ENCODE measurements at places on chromosomes 11 and 22. TPM values are rescaled to one million over a fixed set of nuclear protein-coding genes. Genes with fewer than 3 reads are reported as not detected.

Gene OR51B4
- not detected for total RNA-seq

Gene KDM4D
- total RNA-seq, result 0.32 TPM

Gene RASD2
- 0.28 TPM for total RNA-seq

Gene OTUB1
- total RNA-seq, result 32.0 TPM

Gene WNT7B
- total RNA-seq, result 0.83 TPM

Gene SEZ6L
- 0.83 TPM for total RNA-seq

Gene WBP2NL
- total RNA-seq, result 2.8 TPM

Gene PRR33
- not detected for total RNA-seq

Gene CREB3L1
- 98.9 TPM for total RNA-seq

Gene JAML
- total RNA-seq, result 2.6 TPM

Gene DNAJB7
- total RNA-seq, result not detected

Gene VWCE
- 0.37 TPM for total RNA-seq

Gene IGSF22
- 1.2 TPM for total RNA-seq

Gene UBQLNL
- total RNA-seq, result 0.09 TPM

DNA sequence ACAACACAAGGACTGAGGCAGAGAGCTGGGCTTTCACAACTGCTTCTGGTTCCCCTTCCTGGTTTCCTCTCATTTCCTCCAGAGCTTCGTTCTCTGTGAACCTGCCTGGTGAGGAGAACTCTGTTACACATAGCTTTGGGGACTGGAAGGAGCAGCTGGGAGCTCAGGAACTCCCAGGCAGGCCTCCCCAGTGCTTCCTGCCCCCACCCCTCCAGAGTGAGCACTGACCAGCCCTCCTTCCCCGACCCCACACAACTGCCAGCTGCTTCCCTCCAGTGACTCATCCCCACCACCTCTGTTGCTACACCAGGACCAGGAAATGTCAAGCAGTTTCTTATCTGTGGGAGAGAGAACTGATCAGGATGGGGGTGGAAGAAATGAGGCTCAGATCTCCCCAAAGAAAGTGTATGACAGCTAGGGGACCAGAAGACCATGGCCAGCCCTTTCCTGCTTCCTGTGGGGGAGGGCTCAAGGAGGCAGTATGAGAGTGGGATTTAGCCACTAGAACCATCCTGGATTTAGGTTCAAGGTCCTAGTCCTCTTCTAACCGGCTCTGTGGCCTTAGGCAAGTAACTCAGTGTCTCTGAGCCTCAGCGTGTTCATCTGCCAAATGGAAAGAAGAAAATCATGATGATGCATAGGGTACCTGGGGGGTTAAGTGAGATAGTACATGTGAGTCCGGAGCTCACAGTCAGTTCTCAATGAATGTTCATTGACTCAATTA is 4.5 kb upstream of the TP53I11 start:
- no peak overlapping the region for H3K4me3 ChIP-seq
- H3K27ac ChIP-seq, result peak overlapping the region; percentile 50
- peaks cover 8% of the 10 kb centered on the region for H3K4me1 ChIP-seq
- no peaks in the 10 kb centered on the region for H3K27me3 ChIP-seq
- H3K36me3 ChIP-seq, result no peaks in the 10 kb centered on the region

- H3K4me1 ChIP-seq, result no peaks in the 10 kb centered on the region
- H3K27ac ChIP-seq, result no peak overlapping the region
- H3K4me3 ChIP-seq, result no peak overlapping the region
- H3K27me3 ChIP-seq, result no peaks in the 10 kb centered on the region
- DNase-seq, result peak; percentile 21
- H3K36me3 ChIP-seq, result no peaks in the 10 kb centered on the region
Measured at GRCh38 chr22:25202290-25202921, 2.7 kb downstream of the CRYBB3 start.

DNA sequence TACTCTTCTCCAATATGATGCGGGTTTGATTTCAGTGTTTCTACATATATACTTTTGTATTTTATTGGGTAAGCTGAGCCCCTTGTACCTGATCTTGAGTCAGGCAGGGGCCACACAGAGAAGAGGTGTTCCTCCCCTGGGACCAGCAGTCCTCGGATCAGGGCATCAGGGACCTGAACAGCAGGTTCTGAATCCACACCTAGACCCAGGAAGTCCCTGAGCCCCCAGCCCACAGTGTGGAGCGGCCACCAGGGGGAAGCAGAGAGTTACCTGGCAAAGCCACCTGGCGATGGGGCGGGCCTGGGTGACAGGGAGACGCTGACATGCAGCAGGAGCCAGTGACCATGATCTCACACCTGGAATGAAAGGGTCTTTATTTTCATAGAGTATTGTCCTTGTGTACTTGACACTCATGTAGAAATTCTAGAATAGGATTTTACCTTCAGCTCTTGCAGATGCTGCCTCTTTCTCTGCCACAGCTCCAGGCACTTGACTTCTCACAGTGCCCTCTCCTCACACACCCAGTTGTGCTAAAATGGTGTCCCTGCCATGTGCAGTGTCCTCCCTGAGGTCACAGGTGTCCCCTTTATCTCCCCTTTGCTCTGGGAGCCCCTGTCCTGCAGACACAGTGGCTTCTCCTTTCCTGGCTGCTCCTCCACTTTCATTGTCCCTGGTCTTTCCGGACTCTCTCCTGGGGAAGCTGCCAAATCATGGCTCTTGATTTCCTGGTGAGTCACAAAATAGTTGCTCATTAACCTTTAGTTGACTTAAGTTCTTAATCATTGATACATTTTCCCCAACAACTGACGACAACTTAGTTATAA is 48.5 kb downstream of the GGTLC2 start:
- peaks cover 30% of the 10 kb centered on the region for H3K4me1 ChIP-seq
- DNase-seq, result peak; percentile 77
- H3K27me3 ChIP-seq, result no peaks in the 10 kb centered on the region

DNA sequence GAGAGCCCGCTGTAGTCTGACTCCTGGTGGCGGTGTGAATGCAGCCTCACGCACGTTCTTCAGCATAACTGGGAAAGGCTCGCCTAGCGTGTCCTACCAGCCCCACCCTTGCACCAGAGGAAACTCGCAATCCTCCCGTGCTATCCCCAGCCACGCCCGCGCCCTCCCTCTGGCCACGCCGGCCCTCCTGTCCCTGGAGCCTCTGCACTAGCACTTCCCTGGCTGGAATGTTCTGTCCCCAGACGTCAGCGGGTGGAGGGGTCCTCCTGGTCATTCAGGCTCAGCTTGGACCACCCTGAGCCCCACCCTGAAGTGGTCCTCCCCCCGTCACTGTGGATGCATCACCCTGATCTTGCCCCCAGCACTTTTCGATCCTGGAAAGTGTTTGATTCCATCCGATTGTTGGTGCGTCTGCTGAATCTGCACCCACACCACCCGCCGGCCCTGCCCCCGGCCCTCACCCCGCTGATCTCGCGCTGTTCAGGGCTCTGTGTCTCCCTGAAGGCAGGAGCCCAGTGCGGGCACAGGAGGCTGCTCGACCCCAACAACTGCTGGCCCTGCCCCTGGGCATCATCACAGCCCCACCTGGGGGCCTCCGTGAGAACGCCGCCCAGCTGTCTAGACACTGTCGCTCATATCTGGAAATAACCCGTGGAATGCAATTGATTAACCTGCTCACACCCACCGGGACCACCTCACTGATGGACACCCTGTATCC is 437.0 kb downstream of the TBC1D22A start:
- peaks cover 8% of the 10 kb centered on the region for H3K4me1 ChIP-seq
- H3K4me3 ChIP-seq, result no peak overlapping the region

- no peak for DNase-seq
- H3K27me3 ChIP-seq, result no peaks in the 10 kb centered on the region
- H3K4me3 ChIP-seq, result no peak overlapping the region
- no peak overlapping the region for H3K27ac ChIP-seq
- peaks cover 7% of the 10 kb centered on the region for H3K4me1 ChIP-seq
Measured at GRCh38 chr11:34948696-34949095, 32.3 kb downstream of the PDHX start.

DNA sequence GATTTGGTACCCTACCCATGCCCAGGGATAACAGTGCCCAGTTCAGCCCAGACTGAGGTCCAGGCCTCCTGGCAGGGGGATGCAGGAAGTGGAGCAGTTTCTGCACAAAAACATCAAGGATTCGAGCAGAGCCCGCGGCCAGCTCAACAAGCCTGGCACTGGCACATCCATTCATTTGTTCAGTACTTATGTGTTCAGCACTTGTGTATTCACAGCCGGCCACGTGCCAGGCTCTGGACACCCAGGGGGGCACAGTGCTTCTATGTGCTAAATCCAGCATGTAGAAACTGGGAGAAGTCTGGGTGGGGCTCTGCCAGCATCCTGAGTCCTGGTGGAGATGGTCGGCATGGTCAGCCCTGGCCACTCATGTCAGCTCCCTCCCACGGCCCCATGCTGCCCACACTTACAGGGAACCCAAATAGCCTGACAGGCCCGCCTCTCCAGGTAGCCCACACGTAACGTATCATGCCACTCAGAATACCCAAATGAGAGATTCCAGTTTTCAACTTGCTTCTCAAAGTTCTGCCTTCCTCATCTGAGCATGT is 28.5 kb downstream of the LINC01488 start:
- no peak overlapping the region for H3K27ac ChIP-seq
- H3K4me1 ChIP-seq, result no peaks in the 10 kb centered on the region
- no peaks in the 10 kb centered on the region for H3K27me3 ChIP-seq
- H3K4me3 ChIP-seq, result no peak overlapping the region
- DNase-seq, result peak; percentile 20
- no peaks in the 10 kb centered on the region for H3K36me3 ChIP-seq

- no peak overlapping the region for H3K4me3 ChIP-seq
- no peaks in the 10 kb centered on the region for H3K27me3 ChIP-seq
- H3K27ac ChIP-seq, result no peak overlapping the region
Measured at GRCh38 chr22:49286181-49286760, 541.4 kb downstream of the BRD1 start.

DNA sequence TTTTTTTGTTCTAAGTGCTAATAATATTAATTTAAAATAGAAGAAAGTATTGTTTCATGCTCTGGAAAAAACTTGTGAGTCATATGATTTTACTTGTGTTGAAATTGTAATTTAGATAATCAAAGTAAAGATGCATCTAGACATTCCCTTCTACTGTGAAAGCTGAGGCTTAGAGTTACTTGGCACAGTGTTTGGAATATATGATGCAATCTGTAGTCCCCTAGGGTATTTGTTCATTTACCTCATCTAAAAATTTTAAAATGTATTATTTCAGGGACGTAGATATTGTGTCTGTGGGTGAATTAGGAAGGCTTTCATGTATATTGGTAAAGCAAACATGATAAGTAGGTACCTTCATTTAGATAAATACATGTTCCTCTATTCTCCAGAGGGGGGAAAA is 793.5 kb upstream of the CNTN5 start:
- no peak overlapping the region for H3K27ac ChIP-seq
- H3K4me3 ChIP-seq, result no peak overlapping the region
- H3K4me1 ChIP-seq, result no peaks in the 10 kb centered on the region
- H3K36me3 ChIP-seq, result no peaks in the 10 kb centered on the region
- DNase-seq, result no peak

GRCh38 chr11:68775951-68776388 is 24.6 kb upstream of the TESMIN start:
- H3K4me3 ChIP-seq, result no peak overlapping the region
- H3K27ac ChIP-seq, result no peak overlapping the region
- H3K27me3 ChIP-seq, result no peaks in the 10 kb centered on the region
- no peak for DNase-seq

- H3K4me3 ChIP-seq, result no peak overlapping the region
- H3K27ac ChIP-seq, result no peak overlapping the region
- DNase-seq, result no peak
- no peaks in the 10 kb centered on the region for H3K36me3 ChIP-seq
Measured at GRCh38 chr22:25361899-25362214, 142.4 kb downstream of the CRYBB2 start.

- H3K27ac ChIP-seq, result no peak overlapping the region
- no peaks in the 10 kb centered on the region for H3K36me3 ChIP-seq
- no peak for DNase-seq
- no peaks in the 10 kb centered on the region for H3K4me1 ChIP-seq
- no peak overlapping the region for H3K4me3 ChIP-seq
Measured at GRCh38 chr22:47620391-47620790, 857.9 kb downstream of the TBC1D22A start.

DNA sequence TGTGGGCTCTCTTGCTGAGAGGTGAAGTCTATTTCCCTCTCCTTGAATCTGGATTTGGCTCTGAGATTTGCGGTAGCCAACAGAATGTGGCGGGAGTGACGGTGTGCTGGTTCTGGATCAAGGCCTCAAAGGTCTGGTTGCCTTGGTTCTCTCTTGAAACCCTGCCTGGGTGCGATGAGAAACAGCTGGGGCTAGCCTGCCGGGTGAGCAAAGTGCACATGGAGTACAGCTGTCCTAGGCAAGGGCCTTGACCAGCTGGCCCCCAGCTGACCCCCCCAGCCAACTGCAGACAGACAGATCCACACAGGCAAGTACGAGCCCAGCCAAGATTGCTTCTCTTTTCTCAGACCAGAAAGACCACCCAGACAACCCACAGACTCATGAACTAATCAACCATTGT is 10.8 kb downstream of the SUN2 start:
- DNase-seq, result no peak
- no peak overlapping the region for H3K27ac ChIP-seq
- H3K27me3 ChIP-seq, result no peaks in the 10 kb centered on the region
- H3K4me3 ChIP-seq, result no peak overlapping the region
- no peaks in the 10 kb centered on the region for H3K4me1 ChIP-seq

GRCh38 chr11:64929625-64930024 is 5.1 kb downstream of the PPP2R5B start:
- peaks cover 4% of the 10 kb centered on the region for H3K4me1 ChIP-seq
- no peak overlapping the region for H3K27ac ChIP-seq
- H3K27me3 ChIP-seq, result no peaks in the 10 kb centered on the region
- H3K4me3 ChIP-seq, result no peak overlapping the region
- H3K36me3 ChIP-seq, result peaks cover 2% of the 10 kb centered on the region

GRCh38 chr11:121657146-121657545 is 204.4 kb upstream of the SORL1-AS1 start:
- DNase-seq, result no peak
- peaks cover 7% of the 10 kb centered on the region for H3K4me1 ChIP-seq
- no peak overlapping the region for H3K27ac ChIP-seq
- no peak overlapping the region for H3K4me3 ChIP-seq
- no peaks in the 10 kb centered on the region for H3K36me3 ChIP-seq

- H3K36me3 ChIP-seq, result no peaks in the 10 kb centered on the region
- no peak overlapping the region for H3K4me3 ChIP-seq
- H3K4me1 ChIP-seq, result no peaks in the 10 kb centered on the region
- no peak for DNase-seq
- no peaks in the 10 kb centered on the region for H3K27me3 ChIP-seq
- no peak overlapping the region for H3K27ac ChIP-seq
Measured at GRCh38 chr11:115226556-115226955, 277.7 kb downstream of the CADM1 start.

GRCh38 chr22:42321908-42322561 is 51.6 kb upstream of the TCF20 start:
- no peak overlapping the region for H3K27ac ChIP-seq
- H3K27me3 ChIP-seq, result no peaks in the 10 kb centered on the region
- no peaks in the 10 kb centered on the region for H3K4me1 ChIP-seq
- no peak overlapping the region for H3K4me3 ChIP-seq
- no peak for DNase-seq
- no peaks in the 10 kb centered on the region for H3K36me3 ChIP-seq

DNA sequence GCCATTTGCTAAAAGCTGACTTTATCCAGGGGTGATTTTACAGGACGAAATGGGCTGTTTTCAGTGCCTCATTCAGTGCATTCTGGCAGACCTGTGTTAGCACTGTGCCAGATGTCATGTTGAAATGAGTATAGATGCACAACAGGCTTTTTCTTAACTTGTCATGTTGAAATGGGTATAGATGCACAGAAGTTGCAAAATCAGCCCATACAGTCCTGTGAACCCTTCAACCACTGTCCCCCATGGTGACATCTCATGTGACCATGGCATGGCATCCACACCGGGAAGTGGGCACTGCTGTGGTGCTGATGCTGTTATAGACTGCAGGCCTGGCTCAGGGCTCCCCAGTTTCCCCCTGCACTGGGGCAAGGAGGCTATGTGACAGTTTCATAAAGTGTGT is 2.5 kb downstream of the TALDO1 start:
- no peaks in the 10 kb centered on the region for H3K27me3 ChIP-seq
- H3K4me3 ChIP-seq, result no peak overlapping the region
- H3K4me1 ChIP-seq, result no peaks in the 10 kb centered on the region
- DNase-seq, result no peak
- no peaks in the 10 kb centered on the region for H3K36me3 ChIP-seq
